Gastroesophageal sphincter (tissue), 4 donors: ENCODE measurements at places on chromosomes 1 and 21. TPM values are rescaled to one million over a fixed set of nuclear protein-coding genes. Genes with fewer than 3 reads are reported as not detected.

- ATAC-seq, result no peak
These were observed 39.4 kb upstream of the MACF1 start for GRCh38 chr1:39165049-39165448.

GRCh38 chr1:154295408-154296235, 23.2 kb downstream of the HAX1 start:
- ATAC-seq, result no peak

DNA sequence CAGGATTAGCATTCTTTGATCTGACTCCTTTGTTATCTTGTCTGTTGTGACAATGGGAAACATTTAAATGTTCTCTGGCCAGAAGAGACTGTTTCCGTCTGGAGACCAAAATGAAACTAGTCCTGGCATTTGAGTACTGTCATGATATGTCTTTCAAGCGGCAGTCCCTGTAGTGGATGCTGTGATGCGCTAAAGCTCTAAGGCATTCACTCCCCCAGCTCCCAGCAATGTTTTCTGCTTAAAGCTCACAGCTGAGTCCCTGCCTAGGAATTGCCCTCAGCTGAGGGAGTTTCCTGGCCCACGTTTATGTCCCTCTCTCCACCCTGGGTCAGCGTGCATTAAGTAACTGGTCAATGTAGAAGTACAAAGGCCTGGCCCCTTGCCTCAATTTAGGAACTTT, 109.4 kb downstream of the UCHL5 start:
- ATAC-seq, result no peak

- ATAC-seq, result no peak
These were observed 14.1 kb downstream of the DISP1 start for GRCh38 chr1:222828939-222829338.

The LCE2D gene
- total RNA-seq, result not detected

The EIF4G3 gene
- total RNA-seq, result 48.6 TPM

The TSACC gene
- total RNA-seq, result not detected

The FMO2 gene
- 74.1 TPM for total RNA-seq

The PTGS2 gene
- 12.9 TPM for total RNA-seq
